ENCODE measurements at places on chromosomes 13 and 19.

- no peak for DNase-seq
Measured at GRCh38 chr13:48585456-48585840, 52.6 kb upstream of the RCBTB2 start.

DNA sequence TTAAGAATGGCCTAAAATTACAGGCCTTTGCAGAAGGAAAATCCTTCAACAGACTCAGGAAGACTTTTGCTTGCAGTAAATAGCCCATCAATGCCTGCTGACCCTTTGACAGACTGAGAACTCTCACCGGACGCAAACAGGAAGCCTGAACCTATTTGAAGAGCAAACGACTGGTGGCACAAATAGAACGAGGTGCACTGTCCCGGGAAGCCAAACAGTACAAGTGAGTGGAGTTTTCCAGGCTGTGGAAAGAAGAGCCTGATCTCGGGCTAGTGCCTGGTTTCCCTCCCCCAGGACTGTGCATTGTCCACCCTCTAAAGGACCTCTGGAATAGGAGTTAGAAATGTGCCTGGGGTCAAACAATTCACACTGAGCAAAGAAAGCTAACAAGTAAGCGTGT, 165.5 kb downstream of the FGF14 start:
- DNase-seq: no peak

DNA sequence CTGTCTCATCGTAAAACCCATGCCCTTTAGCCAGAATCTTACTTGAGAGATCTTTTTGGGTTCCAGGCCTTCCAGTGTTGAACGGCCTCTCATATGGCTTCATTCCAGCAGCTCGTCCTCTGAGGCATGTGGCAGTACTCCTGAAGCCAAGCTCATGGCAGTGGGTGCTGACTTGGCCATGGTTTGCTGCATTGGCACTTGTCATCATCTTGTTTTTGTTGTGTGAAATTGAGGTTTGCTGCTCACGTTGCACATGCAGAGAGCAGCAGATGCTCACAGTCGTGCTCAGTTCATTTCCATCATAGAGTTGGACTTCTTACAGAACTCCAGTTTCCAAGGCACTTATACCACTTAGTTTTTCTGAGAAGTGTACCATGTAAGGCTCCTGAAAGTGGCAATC, 14.9 kb downstream of the TEX29 start:
- no peak for DNase-seq

DNA sequence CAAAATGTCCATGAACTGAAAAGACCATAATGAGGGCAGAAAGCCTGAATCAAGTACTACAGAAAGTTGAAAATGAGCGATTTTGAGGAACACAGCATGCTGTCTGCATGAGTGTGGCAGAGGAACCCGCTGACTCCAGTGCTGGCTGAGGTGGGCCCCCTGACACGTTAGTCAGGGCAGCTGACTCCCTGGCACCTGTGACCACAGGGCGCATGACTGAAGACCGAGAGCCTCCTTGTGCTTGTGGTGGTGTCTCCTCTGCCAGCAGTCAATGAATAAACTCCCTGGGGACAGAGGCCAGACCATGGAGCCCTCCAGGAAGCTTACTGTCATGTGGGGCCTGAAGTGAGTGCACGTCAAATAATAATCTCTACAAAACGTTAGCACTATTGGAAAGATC, 38.4 kb upstream of the VSTM2B start:
- DNase-seq: no peak

DNA sequence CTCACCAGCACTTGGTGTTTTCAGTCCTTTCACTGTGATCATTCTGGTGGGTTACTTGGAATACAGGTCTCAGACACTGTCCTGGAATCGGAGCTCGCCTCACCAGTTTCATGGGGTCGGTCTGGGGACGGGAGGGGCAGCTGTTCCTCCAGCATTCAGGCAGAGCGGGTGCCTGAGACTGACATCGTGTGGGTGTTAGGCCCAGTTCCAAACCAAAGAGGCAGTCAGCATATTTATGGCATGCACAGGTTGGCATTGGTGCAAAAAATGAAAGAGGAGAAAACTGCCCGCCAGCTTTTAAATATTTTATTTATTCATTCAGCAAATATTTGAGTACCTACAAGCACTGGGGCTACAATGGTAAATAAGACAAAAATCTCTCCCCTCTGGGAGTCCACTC, 20.1 kb downstream of the PLEKHF1 start:
- DNase-seq: no peak

DNA sequence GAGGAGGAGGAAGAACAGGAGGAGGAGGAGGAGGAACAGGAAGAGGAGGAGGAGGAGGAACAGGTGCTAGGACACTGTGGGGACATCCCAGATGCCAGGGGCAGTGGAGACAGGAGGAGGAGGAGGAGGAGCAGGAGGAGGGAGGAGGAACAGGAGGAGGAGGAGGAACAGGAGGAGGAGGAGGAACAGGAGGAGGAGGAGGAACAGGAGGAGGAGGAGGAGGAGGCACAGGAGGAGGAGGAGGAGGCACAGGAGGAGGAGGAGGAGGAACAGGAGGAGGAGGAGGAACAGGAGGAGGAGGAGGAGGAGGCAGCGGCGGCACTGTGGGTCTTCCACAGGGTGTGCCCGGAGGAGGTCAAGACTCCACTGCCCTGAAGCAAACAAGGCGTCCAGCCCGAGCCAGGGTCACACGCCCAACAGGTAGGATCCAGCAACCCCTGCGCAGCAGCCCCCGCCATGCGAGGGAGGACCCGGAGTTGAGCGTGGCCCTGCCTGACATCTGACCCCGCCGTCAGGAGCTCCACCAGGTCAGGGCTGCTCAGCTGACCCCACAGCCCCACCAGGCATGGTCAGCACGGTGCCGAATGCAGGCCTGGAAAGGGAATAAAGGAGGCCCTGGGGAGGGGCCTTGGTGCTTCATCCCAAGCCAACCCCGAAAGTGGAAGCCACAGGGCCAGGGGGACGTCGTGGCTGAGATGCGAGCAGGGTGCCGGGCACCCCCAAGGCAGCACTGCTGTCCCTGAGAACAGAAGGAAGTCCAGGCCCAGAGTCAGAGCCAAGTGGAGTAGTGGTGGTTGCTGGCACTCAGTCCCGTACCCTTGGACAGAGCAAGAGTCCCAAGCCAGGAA, 9.2 kb downstream of the SBNO2 start:
- no peak for DNase-seq

GRCh38 chr19:18486746-18487145, 35.1 kb downstream of the ELL start:
- no peak for DNase-seq

DNA sequence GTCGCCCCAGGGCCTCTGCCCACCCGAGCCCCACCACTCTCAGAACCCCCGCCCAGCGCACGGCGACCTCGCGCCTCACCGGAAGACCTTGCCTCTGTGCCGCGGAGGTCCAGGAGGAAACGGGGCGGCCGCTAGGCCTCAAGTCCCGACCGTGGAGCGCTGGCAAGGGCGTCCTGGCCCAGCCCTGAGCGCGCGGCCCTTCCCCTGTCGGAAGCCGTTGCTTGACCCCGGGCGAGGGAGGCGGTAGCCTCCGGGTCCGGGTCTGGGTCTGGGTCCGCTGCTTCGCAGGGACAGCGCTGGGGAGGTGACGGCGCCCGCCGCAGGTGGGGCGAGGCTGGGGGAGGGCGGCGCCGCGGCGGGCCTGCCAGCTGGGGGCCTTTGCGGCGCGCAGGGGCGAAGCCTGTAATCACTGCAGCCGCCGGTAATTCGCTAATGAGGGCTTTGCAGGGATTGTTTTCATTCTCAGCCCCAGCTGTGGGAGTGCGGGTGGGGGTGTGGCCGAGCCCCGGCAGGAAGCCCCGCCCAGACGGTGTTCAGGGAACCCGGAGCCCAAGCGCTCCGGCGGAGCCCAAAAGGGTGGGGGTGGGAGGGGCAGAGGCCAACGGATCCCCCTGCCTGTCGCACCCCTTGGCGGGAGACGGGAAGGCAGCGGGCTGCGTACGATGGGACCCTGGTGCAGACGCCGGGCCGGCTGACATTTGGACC, 8.6 kb downstream of the C19orf25 start:
- no peak for DNase-seq

GRCh38 chr19:9362905-9363304, at the start of gene ZNF177:
Gene ZNF177, plus strand, starts transcription at chr19:9363013. Its CDS starts 15,299 bp downstream, at chr19:9378312.
- no peak for DNase-seq

Data from NCI-H2107 (cell line).